ENCODE measurements at places on chromosomes 13 and 19.

- DNase-seq = no peak
These were observed 23.4 kb downstream of the CEACAM21 start for GRCh38 chr19:41599175-41599966.

- no peak for DNase-seq
These were observed 27.4 kb upstream of the CEBPA start for GRCh38 chr19:33329736-33330135.

- DNase-seq = no peak
These were observed 25.3 kb downstream of the RNASEH2B start for GRCh38 chr13:50934735-50935435.

DNA sequence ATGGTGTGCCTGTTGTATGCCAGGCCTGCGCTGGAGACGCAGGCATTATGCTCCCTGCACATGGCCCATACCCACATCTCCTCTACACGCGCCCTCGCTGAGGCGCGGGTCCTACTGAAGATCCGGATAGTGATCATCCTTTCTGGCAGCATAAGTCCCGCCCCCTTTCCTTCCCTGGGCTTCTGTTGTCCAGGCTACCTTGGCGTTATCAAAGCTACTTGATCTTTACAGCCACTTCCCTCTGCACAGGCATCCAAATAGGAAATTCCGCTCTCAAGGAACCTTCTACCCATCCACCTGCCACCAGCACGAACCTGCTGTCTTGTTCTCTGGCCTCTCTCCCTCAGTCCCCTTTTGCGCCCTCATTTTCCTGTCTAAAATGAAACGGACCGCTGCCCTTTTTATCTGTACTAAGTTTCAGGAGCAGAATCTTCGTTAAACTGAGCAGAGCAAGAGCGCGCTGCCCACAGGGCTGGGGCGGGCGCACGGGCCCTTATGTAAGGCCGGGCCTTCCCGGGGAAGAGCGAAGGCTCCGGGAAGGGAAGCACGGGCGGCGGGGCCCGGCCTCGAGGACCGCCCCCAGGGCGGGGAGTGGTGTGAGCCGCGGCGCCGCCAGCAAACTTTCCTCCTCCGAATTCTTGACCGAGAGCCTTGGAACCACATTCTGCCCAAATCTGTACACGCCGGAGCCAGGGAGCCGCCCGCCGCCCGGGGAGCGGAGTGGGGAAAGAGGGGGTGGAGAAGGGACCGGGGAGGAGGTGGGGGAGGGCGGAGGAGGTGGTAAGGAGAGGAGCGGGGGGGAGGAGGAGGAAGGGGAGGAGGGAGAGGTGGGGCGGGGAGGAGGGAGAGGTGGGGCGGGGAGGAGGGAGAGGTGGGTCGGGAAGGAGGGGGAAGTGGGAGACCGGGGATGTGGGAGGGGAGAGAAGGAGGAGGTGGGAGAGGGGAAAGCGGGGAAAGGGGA is 920 bp upstream of the UBE2L5 start:
- peak; percentile 11 for DNase-seq

DNA sequence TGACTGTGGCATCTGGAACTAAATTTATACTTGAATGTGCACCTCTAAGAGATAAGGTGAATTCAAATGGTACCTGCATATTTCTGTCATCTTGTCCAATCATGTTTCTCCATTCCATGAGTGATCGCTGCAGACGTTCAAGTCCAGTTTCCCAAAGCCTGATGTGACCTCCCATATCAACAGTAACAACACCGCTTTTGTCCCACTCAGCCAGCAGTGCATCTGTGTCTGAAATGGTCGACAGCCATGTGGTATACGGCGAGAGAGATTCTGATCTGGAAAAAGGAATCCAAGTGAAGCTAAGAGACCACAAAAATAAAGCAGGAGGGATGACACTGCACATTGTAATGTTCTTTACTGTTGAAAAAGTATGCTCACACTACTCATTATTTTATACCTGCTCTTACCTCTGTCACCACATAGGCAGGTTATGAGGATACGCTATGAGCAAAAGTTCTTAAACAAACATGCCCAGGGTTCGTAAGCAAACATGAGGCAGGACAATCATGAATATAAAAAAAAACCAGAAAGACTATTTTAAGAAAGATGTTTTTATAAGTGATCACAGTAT is 213.6 kb downstream of the RGCC start:
- DNase-seq = no peak

GRCh38 chr19:57053401-57053800 is 66.4 kb upstream of the USP29 start:
- DNase-seq = no peak

GRCh38 chr19:35889370-35890112 is 10.8 kb downstream of the NFKBID start:
- DNase-seq = no peak

GRCh38 chr13:50700664-50701305 is 142.7 kb downstream of the DLEU7 start:
- DNase-seq = no peak

GRCh38 chr13:74966275-74966674 is 515.7 kb downstream of the TBC1D4 start:
- DNase-seq = no peak

DNA sequence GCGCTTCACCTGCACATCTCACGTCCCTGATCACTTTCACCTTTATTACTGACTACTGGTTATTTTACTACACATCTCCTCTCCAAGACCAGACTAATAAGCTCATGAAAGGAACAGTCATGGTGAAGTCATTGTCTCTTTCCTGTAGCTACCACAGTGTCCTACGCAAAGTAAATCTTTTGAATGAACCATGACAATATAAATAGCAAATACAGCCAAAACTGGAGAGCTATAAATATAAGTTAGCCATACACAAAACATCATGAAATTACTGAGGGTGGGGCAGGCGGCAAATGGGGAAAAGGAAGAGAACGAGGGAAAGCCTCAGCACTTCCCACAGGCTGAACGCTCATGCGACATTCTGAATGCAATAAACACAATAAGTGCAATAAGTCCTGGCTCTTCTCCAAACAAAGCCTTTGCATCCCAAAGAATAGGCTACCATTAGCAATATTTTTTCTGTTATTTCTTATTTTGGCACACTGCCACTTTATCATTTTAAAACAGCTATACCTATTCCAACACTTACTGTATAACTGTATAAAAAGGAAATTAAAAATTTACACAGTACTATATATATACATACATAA is 62.5 kb downstream of the TUBGCP3 start:
- no peak for DNase-seq

- DNase-seq = peak; percentile 61
These were observed 1.9 kb upstream of the LMTK3 start for GRCh38 chr19:48513289-48514122.

GRCh38 chr13:102862624-102863210 is 16.9 kb downstream of the ERCC5 start:
- no peak for DNase-seq

DNA sequence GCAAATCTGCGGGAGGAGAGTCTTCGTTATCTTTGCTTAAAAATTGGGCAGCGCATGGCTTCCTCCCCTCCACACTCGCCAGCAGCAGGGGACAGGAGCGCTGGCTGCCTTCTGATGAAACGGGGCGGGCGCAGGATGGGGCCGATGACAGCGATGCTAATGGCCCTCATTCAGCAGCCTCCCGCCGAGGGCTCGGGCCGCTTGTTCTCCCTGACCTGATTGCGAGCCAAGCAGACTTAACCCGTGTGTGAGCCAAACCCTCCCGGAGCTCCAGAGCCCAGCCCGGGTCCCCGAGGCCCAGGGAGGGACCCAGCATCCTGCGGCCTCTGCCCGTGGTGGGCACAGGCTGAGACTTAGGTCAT is 90.3 kb downstream of the KDM4B start:
- DNase-seq = no peak

GRCh38 chr13:98150832-98151479 is 8.1 kb downstream of the FARP1 start:
- DNase-seq = no peak

DNA sequence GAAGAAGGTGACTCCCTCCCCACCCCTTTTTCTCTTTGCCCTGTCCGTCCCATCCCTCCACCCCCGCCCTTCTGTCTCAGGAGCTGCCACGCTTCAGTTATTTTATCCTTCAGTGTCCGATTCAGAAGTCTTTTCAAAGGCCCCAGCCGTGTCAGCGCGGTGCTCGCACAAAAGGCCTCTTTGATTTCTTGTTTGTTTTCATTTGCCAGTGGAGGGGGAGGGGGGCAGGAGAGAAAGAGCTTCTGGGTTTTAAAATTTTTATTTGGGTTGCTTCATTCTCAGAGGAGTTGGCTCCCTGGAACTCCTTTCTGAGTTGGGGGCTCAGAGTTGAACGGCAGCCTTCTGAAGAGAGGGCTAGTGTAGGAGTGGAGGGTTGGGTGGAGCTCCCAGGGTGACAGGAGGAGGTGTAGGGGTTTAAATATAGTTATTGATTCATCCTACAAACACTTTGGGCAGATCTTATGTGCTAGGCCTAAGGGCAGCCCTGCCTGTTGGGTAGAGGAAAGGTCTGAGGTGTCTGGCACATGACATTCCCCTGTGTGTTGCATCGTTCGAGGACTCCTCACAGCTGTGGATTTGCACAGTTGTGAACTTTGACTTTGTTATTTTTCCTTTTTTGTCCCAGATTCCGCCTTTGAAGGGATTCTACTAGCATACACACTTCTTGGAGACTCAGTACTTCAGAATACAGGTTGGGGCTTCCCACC is 36.8 kb downstream of the NFIX start:
- DNase-seq = no peak

- no peak for DNase-seq
These were observed 15.2 kb downstream of the KCTD15 start for GRCh38 chr19:33811736-33812387.

GRCh38 chr13:75302071-75302698 is 179.8 kb downstream of the TBC1D4 start:
- DNase-seq = no peak

Data from activated T-helper 9 cell treated with anti-CD3 and anti-CD28 coated beads, Interleukin-2, amount 50 U/mL, for 16 hours (primary cell).